Left renal cortex interstitium (tissue), 4 donors: ENCODE measurements at places on chromosomes 16 and 17.

GRCh38 chr17:17028059-17028877 is 14.0 kb upstream of the MPRIP start:
- no peak for DNase-seq

DNA sequence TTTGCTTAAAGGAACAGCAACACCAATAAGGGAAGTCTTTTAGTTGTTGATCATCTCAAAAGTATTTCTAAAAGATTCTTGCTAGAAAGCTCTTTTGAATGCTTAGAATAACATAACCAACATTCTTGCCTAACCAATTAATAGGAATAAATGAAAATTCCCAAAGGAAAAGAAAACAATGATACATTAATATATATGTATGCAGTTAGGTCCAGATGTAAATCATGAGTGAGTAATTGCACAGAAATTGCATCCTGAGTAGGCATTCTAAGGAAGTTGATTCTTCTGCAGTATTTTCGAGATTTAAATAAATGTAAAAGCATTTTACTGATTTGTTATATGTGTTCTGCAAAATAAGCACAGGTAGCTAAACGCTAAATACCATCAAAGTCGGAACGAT is 22.1 kb downstream of the COX10 start:
- no peak for DNase-seq

- DNase-seq: peak; percentile 25
Measured at GRCh38 chr16:14186795-14187221, 115.7 kb downstream of the MRTFB start.

DNA sequence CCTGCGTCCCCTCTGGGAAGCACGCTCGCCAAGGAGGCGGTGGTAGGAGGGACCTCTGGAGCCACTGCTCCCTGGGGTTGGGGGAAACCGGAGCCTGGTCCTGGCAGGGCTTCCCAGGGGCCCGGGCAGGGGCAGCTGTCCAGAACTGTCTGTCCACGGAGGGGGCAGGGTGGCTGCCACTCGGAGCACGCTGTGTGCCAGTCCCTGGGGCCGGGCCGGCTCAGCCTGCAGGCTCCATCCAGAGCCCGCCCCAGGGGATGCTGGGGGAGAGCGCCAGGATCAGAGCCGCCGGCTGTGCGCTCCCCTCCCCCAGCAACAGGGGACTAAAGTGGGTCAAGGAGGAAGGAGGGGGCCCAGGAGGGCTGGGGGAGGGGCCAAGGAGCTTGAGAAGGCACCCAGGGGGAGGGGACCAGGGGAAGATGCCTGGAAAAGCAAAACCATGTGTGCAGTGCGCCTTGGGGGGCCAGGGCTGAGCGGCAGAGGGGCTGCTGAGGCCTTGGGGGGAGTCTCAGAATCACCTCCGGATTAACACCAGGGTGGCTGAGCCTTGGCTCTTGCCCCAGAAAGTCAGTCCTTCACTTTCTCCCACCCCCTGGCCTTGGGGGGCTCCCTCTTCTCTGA is 21.3 kb downstream of the ZNF423 start:
- DNase-seq: no peak

DNA sequence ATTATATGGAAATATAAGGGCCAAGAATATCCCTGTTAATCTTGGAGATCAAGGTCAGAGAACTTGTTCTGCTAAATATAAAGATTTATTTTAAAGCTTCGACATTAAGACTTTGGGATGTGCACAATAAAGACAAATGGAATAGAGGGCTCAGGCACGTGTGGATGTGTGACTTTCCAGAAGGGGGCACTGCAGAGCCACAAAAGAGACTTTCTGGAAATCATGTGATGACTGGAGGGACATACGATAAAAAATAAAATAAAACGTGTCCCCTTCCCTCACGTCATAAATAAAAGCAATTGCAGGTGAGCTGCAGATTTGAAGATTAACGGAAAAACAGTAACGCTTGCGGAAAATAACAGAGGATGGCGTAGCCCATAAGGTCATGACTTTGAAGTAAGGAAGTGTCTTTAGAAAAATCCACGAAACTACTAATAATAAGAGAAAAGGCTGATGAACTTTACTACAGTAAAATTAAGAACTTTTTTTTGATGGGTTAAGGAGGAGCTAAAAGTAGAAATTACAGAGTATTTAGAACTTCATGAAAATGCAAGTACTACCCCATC is 9.4 kb upstream of the ENGASE start:
- no peak for DNase-seq

DNA sequence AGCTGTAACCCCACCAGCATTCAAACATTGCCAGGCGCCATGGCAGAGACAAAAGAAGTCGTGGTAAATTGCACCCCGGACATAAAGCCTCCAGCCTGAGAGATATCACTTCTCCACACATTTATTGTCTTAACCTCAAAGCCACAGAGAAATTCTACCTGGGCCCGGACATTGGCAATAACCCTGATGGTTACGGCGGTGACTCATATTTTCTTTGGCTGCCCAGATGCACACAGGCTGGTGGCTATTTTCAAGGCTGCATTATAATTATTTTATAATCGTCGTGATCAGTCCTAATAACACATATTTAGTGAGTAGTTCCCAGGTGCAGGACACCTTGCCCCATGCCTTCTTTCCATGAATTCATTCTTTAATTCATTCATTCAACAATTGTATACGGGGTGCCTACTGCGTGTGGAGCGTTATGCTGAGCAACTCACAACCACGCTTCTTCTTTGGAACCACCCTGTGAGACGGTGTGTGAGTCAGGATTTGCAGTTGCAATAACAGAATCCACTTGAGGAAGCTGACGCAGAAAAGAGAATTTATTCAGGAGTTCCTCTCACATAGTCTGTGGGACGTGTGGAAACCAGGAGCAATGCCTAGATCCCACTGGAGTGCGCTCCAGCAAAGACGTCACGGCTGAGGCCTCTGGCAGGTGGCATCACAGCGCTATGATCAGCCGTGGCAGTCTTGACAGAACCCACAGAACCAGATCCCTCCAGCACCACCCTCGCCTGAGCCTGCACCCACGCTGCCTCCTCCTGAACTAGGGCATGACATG is 245.7 kb downstream of the FOXL1 start:
- no peak for DNase-seq

GRCh38 chr17:58279736-58280479 is 827 bp downstream of the MPO start:
- DNase-seq: no peak

GRCh38 chr17:45149037-45149668 is 878 bp downstream of the HEXIM1 start:
- no peak for DNase-seq
